ENCODE measurements at places on chromosomes 1 and 21. TPM values are rescaled to one million over a fixed set of nuclear protein-coding genes. Genes with fewer than 3 reads are reported as not detected.

DNA sequence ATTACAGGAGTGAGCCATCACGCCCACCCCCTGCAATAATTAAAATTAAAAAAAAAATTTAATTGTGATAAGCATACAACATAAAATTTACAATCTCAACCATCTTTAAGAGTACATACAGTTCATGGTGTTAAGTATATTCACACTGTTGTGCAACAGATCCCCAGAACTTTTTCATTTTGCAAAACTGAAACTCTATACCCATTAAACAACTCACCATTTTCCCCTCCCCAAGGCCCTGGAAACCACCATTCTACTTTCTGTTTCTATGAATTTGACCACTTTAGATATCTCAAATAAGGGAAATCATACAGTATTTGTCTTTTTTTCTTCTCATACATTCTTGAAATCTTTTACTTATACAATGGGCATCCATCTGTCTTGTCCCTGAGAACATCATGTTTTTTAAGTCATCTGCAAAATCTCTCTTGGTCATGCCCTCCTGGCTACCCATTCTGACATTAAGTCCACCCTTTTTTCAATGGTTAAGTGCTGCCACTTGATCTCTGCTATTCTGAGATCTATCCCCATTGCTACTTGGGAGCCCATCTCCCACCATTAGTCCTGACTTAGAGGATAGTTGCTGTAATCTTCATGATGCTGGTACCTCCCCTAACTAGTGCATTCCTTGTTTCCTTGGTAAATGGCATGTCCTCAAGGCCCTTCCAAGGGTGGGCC is 39.4 kb upstream of the ZFYVE9 start:
- no peak for DNase-seq

DNA sequence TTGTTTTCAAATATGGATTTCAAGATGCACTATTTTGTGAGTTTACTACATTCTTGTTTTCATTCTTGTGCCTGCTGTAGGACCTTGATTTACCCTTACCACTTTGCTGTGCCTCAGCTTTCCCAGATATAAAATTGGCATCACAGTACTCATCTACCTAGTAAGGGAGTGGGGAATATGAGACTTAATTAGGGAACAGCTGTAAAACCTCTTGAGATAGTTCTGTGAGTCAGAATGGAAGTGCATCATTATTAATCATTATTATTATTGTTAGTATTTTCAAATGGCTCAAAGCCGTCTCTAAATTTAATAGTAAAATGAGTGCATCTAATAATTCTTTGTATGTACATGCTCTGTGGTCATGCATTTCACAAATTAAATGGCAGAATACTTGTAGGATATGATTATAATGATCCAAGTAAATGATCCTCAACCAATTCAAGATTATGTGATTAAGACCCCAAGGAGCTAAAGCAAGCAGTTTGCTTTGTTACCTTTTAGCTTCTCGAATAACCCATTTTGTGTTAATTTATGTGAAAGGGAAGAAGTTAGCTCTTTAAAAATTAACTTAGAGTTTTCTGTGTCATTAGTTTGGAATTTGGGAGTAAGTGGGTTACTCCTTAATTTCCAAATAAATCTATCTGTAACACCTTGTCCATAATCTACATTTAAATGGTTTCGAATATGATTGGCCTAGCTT is 155.4 kb downstream of the NFIA start:
- no peak for DNase-seq

- DNase-seq, result no peak
Measured at GRCh38 chr1:115127539-115127938, 38.2 kb upstream of the TSPAN2 start.

- DNase-seq, result no peak
Measured at GRCh38 chr1:222824641-222825040, 9.8 kb downstream of the DISP1 start.

DNA sequence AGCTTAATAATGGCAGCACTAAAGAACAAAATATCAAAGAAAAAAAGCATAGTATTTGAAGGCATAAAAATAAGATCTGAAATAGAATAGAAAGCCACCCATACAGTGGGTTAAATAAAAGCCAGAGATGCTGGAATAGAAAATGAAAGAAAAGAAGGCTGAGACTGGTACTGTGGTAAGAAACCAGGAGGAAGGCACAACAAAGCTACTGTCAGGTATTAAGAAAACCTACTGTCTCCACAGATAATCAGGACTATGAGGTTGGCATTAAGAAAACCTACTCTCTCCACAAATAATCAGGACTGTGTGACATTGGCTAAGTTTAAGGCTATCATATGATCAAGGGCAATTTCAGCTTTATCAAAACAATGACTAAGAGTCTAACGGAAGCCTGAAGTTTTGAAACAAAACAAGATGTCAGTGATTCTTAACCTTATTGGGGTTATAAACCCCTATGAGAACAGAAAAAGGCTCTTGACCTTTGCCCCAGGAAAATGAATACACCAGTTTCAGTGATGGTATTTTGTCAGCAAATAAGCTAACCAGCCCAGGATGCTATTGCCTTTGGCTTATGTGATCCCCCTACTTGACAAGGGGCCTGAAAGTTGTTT is 24.4 kb downstream of the MCOLN2 start:
- no peak for DNase-seq

GRCh38 chr1:102566182-102566581 is 542.1 kb downstream of the COL11A1 start:
- DNase-seq, result no peak

- no peak for DNase-seq
Measured at GRCh38 chr1:100321100-100321493, 31.2 kb upstream of the CDC14A start.

DNA sequence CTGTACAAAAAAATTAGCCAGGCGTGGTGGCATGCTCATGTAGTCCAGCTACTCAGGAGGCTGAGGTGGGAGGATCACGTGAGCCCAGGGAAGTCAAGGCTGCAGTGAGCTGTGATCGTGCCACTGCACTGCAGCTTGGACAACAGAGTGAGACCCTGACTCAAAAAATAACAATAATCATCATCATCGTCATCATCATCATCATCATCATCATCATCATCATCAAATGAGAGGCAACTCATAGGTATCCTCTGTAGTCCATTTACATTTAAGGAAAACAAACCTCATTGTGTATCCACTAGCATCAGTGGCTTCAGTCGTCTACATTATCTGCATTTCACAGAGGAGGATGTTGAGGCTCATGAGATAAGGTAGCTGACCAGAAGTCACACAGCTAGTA is 68.8 kb upstream of the SELENON start:
- no peak for DNase-seq

DNA sequence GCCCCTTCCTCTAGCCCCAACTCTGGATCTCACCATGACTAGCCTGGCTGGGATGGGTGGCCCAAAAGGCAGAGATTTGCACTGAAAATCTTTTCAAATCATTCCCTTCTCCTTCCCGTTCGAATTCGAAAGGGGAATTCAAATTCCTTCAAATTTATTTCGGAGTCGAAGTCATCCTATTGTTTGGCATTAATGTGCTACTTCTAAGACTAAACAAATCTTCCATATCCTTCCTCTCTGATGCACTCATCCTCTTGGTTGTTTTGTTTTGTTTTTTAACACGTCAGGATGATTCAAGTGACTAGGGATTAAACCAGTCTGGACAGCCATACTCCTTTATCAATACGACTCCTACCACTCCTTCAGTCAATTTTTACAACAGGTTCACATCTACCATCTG is 95.5 kb upstream of the SGIP1 start:
- DNase-seq, result no peak

GRCh38 chr1:32336963-32337675 is 1.1 kb upstream of the MARCKSL1 start:
- DNase-seq, result no peak

GRCh38 chr1:187047298-187047697 is 218.5 kb downstream of the PLA2G4A start:
- no peak for DNase-seq

- DNase-seq, result no peak
Measured at GRCh38 chr1:22252251-22252650, 109.4 kb upstream of the WNT4 start.

- DNase-seq, result no peak
Measured at GRCh38 chr21:38409907-38410306, 88.4 kb downstream of the ERG start.

GRCh38 chr1:170701962-170702361 is 38.0 kb downstream of the PRRX1 start:
- no peak for DNase-seq

GRCh38 chr21:25689226-25689625 is 45.5 kb downstream of the ATP5PF start:
- DNase-seq, result no peak

DNA sequence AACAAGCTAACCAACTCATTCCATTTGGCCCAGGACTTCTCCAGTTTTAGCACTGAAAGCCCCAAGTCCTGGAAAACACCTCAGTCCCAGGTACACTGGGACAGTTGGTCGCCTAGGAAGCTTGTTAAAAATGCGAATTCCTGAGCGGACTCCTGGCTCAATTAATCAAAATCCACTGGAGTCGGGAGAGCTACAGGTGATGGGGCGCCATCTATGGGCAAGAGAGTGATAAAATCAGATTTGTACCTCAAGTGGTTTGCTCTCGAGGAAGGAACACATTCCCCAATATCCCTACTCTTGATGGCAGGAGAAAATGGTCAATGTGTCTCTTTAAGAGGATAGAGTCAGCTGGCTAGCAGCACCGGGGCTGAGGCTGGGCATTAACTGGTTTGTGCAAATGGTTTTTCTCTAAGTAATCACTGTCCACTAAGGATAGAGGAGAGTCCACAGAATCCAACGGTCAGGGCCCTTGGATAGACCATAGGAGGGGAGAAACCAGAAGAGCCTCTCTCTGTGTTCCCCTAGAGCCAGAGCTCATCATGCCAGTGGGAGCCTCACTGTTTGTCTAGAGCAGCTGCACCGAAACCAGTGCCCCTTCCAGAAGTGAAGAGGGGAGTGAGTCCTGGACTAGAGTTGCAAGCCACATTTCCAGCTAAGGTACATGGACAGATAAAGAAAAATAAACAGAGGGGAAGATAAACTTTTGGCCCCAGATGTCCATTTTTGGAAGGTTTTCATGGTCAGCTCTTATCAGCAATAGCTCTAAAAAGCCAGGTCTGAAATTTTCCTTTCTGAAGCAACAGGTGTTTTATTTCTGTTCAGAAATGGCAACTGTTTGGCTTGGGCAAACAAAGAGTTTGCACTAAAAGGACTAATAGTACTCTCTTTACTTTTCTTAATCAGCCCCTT is 148.5 kb downstream of the TENT5C start:
- DNase-seq, result peak; percentile 31

- DNase-seq, result no peak
Measured at GRCh38 chr1:161159913-161160243, 578 bp downstream of the USP21 start.

GRCh38 chr1:36239941-36240637 is 15.8 kb downstream of the THRAP3 start:
- no peak for DNase-seq

DNA sequence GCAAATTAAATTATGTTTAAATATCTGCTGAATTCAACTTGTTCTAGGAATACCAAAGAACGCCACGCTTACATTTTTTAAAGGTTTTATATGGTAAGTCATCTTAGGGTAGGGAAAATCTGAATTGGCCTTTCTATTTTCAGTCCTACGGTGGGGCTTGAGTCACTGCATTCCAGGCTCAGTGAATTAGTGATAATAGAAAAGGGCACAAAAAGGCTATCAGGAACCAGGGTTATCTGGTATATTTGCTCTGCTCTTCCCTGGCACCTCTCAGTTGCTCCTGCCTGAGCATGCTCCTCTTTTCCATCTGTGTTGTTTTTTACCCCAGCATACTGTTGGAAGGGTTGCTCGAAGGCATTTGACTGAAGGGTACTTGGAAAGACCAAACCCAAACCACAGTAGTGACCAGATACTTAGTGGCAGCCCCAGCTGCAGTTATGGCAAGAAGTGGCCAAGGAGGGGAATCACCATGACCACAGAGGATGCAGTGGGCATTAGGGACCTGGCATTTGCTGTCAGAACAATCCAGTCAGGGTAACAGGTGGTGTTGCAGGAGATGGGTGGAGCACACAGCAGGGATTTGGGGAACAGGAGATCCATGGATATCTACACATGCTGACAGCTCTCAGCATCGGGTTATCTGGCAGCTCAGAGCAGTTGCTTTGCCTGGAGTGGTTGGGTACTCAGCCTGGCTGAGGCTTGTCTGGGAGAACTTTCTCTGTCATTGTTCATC is 2.3 kb downstream of the OVAAL start:
- DNase-seq, result no peak

GRCh38 chr1:2275796-2276536 is 47.8 kb downstream of the SKI start:
- DNase-seq, result no peak

DNA sequence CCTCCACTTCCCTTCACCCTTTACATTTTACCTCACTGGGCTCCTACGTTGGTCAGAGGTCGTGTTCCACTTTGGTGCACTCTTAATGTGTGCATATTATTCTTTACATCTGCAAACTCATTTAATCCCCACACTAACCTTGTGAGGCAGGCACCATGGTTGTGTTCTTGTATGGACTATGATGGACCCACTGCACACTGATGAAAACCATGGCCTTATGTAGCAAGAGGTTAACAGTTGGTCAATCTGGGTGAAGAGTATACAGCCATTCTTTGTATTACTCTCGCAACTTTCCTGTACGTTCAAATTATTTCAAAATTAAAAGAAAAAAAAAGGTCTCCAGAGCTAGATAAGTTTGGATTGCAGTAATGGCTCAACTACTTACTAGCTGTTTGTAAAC is 78.5 kb downstream of the RUNX1 start:
- no peak for DNase-seq

DNA sequence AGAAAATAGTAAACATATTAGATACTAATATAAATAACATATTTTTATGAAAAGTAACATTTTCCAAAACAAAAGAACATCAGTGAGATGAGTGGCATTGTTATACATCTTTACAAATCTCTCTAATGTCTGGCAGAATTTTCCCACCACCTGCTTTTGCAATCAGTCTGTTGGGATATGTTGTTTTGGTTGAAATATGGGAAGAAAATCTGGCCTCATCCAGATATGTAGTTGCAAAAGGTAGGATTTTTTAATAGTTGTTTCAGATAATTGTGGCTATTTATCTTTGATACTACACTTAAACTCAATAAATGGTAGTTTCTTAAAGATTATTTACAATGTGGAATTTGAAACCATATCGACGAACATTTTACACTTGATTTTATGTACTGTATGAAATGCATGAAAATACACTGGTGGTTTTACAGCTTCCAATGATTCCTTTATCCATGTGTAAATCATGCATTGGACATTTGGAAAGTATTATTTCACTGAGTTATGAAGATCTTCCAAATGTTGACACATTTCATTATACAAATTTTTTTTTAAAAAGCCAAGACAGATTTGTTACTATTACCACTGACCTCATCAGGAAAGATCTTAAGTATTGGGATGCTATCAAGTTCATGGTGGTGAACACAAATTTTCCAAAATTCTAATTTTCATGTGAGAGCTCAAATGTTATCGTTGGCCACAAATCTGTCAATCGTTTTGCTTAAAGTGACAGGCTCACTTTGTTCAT is 74.1 kb upstream of the CD34 start:
- DNase-seq, result no peak

Gene DDR2
- 1.2 TPM for total RNA-seq

Gene ZFP69
- total RNA-seq, result 4.6 TPM

Gene TSPAN2
- 27.2 TPM for total RNA-seq

Gene C1orf210
- total RNA-seq, result 34.3 TPM

Gene RAD54L
- total RNA-seq, result 17.3 TPM

Measured in progenitor cell of endocrine pancreas (in vitro differentiated cells).